ENCODE measurements at places on chromosomes 11 and 22.

DNA sequence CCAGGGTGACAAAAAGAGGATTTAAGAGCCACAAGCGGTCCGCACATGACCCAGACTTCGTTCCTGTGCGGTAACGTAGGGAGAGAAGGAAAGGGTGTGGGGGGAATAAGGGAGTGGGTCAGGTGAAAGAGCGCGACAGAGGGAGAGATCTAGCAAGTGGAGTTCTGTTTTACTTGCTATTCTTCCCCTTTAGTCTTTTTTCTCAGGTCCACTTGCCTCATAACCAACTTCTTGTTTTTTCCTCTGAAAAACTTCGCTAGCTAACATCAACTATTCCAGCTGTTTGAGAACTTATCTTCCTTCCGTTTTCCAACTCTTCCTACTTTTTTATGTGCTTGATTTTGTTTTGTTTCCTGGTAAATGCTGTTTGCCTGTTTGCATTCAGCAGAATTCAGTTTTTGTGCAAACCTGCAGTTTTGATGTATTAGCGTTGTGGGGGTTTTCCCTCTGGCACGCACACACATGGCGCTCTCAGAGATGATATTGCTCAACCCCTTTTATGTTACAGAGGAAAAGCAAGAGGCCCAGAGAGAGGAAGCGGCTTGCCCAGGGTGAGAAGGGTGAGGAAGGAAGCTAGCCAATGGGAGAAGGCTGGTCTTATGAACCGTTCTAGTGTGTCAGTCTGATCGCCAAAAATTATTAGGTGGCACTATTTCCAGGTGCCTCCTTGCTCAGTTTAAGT is 592 bp upstream of the CTSC start:
- no peak for DNase-seq

DNA sequence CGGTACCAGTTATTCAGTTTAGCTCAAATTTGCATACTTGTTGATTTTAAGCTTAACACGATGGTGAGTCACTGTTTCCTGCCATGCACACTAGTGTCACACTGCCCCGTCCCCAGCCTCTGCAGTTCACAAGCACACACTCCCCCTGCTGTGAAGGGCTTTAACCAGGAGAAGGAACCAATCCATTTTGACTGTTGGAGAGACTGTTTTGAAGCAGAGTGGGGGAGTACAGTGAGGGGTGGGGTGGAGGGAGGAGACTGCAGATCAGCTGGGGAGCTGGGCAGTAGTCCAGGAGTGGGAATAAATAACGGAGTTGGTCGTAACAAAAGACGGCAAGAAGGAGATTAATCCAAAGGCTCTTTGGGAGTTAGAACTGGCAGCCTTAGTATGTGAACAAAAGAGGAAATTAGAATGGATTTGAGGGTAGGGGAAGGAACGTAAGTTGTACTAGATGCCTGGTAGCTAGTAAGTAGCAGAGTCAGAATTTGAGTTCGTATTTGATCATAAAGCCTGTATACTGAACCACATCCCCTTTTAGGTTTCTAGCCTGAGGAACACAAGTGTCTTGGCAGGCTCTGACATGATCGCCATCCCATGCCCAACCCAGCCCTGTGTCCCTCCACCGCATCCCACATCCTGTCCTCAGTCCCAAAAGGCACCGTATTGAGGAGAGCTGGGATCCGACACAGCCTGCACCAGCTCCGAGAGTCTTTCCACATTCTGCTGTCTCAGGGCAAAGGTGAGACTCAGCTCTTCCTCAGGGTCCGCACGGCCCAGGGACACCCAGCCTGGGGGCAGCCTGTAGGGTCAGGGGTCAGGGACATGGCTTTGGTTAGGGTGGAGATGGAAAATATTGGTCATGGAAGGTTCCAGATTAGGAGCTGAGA is 862 bp downstream of the TPP1 start:
- DNase-seq = peak; percentile 51

GRCh38 chr22:20194681-20195593 is 44.1 kb upstream of the CCDC188 start:
- DNase-seq = no peak

GRCh38 chr22:40215266-40215665 is 37.5 kb downstream of the TNRC6B start:
- DNase-seq = no peak

DNA sequence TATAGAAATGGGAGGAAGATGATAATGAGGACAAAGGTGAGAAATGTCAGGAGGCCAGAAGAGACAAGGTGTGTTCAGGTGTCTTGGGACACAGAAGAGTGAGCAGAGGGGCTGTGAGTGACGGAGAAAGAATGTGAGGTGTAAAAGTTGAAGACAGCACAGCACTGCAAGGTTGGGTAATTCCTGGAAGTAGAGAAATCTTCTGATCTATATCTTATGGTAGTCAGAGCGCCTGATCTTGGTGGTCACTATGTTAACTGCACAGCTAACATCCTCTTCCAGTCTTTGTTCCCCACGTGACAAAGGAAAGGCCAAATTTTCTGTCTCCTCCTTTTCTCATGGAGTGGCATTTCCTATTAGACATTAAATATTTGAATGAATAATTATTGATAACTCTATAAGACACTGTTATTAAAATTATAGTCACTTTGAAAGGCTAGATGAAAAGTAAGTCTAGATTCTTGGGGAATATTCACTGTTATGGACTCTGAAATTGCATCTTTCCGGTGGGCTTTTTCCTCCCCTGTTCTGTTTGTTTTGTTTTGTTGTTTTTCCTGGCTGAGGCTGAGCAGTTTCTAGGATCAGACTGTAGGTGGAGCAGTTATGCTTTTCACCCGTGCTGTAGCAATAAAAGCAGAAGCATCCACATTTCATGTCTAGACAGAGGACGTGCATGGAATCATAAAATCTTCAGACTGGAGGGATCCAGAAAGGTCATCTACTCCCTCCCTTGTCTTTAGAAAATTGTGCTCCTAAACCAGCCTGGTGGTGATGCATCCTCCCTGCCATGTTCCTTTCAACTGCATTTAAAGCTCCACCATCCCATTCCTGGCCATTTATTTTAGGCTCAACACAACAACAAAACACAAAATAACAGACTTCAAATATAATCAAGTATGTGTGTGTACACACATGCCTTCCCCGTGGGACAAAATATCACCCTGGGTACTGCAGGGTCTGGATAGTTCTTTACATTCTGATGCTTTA is 26.6 kb downstream of the SC5D start:
- DNase-seq = no peak

DNA sequence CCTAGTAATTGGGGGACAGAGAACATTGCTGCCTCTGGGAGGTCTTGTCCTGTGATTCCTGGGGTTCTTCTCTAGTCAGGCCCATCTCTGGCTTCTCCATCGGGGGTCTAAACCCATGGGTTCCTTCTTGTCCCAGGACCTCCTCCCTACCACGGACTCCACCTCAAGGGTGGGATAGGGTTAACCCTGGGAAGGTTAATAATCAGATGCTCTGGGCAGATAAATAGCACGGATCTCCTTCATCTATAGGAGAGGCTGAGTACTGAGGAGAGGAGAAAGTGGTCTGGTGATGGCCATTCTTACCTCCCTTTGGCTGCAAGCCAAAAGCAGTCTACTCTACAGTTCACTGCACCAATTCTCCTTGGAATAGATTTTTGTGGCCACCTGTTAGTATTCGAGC is 10.5 kb downstream of the HEPHL1 start:
- no peak for DNase-seq

GRCh38 chr11:19849947-19850593 is 137.4 kb downstream of the NAV2 start:
- no peak for DNase-seq

- DNase-seq = no peak
Measured at GRCh38 chr11:126637795-126638175, 282.3 kb downstream of the ST3GAL4 start.

- DNase-seq = no peak
Measured at GRCh38 chr11:45959851-45960250, 37.4 kb downstream of the LARGE2 start.

GRCh38 chr11:36818410-36818809 is 220.4 kb upstream of the RAG2 start:
- DNase-seq = no peak

GRCh38 chr11:64539711-64540427 is 51.2 kb upstream of the SLC22A12 start:
- no peak for DNase-seq

DNA sequence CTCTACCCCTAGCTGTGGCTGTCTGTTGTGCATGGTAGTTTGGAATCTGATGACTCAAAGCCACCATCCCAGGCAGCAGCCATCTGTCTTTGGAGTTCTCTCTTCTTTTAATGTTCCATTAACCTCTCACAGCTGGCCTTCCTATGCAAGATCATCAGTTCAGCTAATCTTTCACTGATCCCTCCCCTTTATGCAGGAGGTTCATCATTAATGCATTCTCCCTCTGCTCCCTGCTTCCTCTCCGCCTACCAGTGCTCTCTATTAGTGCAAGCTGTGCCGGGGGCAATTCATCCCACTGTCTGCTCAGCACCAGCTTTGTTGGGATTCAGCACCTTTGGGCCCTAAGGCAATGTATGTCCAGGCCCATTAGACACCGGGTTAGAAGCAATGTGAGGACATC is 413.0 kb upstream of the LRRC4C start:
- no peak for DNase-seq

GRCh38 chr11:12099132-12099873 is 11.1 kb upstream of the MICAL2 start:
- DNase-seq = no peak

- DNase-seq = no peak
Measured at GRCh38 chr11:68506908-68507307, 46.4 kb downstream of the PPP6R3 start.

- DNase-seq = no peak
Measured at GRCh38 chr11:82701847-82702520, 31.7 kb downstream of the FAM181B start.
